ENCODE measurements at places on chromosomes 7 and 10.

- no peak for DNase-seq
These were observed 1.7 kb downstream of the TNS3 start for GRCh38 chr7:47580175-47580706.

DNA sequence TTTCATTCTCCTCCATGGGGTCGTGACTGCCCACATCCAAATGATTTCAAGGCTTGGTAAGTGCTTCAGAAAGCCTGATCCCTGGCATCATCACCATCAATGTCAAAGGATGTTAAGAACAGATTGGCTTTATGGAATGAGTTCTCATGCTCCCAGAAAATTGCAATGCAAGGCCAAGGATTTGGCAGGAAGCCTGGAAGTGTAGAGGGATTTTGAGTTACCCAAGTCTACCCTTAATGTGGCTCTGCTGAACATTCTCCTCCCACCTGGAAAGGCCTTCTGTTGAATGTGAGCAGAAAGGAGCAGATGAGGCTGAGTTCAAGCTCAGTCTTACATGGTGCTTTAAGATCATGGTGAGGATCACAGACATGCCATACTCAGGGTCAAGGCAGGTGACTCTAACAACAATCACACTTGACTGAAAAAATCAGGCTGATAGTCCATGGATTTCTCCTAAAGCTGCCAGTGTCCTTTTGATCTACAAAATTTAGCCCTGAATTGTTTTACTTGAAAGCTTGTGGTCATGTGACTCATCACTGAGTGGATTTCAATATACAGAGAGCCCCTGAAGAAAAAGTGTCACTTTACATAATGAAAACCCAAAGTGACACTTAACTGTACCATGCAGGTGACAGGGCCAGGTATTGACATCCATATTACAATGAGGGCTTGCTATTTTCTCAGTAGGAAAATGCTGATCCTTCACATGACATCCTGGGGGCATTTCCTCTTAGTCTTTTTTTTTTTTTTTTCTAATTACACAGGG is 111.1 kb upstream of the PDLIM1 start:
- DNase-seq, result no peak

DNA sequence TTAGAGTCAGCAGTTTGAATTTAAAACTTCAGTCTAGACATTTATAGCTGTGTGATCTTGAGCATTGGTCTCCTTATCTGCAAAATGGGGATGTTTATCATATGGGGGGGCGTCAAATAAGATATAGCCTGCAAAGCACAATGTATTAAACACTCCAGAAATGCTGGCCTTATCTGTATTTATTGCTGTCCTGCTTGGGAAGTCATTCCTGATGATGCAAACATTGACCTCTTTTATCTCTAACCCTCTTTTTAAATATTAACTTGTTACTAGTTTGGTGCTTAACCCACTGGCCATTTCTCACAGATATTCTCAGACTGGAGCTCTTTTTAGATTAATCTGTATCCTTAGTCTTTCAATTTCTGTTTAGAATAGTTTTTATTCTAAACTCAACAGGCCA is 13.2 kb downstream of the MRPS33 start:
- DNase-seq, result no peak

DNA sequence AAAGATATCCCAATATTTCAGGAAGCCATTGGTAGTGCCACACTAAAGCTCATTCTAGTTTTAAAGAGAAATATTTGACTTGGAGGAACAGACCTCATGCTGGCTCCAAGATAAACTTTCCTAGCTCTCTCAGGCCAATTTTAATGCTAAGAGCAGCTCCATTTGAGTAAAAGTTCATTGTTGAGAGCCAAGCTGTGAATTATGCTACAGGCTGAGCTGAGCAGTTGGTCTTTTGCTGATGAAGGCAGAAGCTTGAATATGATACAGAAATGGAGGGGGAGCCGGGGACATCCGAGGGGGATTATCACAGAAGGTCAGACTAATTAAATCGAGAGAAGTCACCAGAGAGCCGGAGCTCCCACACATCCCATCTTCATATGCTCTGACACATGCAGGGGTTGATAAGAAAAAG is 175.7 kb upstream of the AUTS2 start:
- DNase-seq, result no peak

DNA sequence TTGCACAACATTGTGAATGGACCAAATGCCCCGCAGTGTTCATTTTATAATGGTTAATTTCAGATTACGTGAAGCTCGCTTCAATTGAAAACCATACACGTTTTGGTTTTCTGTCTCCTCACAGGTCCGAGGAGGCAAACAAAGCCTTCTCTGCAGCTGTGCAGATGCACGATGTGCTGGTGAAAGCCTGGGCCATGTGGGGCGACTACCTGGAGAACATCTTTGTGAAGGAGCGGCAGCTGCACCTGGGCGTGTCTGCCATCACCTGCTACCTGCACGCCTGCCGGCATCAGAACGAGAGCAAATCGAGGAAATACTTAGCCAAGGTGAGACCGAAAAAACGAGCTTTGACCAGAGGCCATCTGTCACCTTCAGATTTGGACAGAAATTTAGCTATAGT is 110.3 kb downstream of the TRRAP start:
- DNase-seq, result no peak

GRCh38 chr7:40716052-40716451 is 581.2 kb downstream of the SUGCT start:
- DNase-seq, result no peak

- no peak for DNase-seq
These were observed 4.3 kb downstream of the KCNH2 start for GRCh38 chr7:150973571-150974451.

DNA sequence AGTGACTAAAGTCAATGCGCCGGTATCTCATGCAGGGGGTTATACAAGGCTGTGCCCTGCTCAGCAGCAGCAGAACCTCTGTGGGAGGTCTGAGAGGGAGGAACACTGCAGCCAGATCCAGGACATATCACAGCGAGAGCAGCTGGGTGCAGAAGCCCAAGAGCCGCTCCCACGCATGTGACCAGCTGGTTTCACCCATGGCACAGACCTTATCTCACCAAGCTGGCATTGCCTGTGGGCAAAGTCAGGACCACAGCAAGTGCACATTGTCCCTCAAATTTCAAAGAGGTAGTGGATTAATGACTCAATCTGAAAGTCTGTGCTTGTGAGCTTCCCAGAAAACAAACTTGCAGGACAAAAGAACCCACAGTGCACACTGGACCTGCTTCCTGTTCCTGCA is 31.6 kb upstream of the AKR1C1 start:
- DNase-seq, result no peak

GRCh38 chr7:94655848-94656657 is at the start of gene SGCE:
Gene SGCE (minus strand): TSS chr7:94656133. CDS start chr7:94656098, 35 bp downstream.
- peak; percentile 24 for DNase-seq

- DNase-seq, result no peak
These were observed 16.1 kb downstream of the TAS2R41 start for GRCh38 chr7:143493751-143494150.

DNA sequence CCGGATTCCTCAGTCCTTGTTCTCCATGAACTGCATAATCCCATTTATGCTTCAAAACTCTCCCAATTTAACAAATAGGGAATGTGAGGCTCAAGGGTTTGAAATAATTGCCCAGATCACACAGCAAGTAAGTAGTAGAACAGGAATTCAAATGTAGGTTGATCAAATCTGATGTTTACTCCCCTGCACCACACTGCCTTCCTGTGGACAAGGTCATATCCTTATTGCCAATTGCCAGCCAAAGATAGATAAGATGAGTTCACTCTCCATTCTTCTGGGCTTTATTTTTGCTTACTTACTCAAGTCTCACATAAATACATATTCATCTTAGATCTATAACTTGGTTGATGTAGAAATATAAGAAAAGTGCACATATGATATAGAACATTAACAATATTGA is 435.2 kb upstream of the ETV1 start:
- DNase-seq, result no peak

GRCh38 chr7:22361795-22362194 is 4.8 kb upstream of the RAPGEF5 start:
- DNase-seq, result no peak

- no peak for DNase-seq
These were observed 134.3 kb downstream of the CUX1 start for GRCh38 chr7:101951757-101952156.

GRCh38 chr10:8462565-8462964 is 408.1 kb downstream of the GATA3 start:
- no peak for DNase-seq

- no peak for DNase-seq
These were observed 48.8 kb upstream of the ZNF680 start for GRCh38 chr7:64611717-64612116.

All from stimulated activated CD4-positive, alpha-beta T cell treated with anti-CD3 and anti-CD28 coated beads, Interleukin-12 subunit alpha, Interleukin-12 subunit beta, amount 100 ng/mL, for 24 hours (primary cell).